ENCODE measurements at places on chromosomes 4 and X.

- DNase-seq = no peak
These were observed 160.1 kb downstream of the COX18 start for GRCh38 chr4:72909461-72909860.

- no peak for DNase-seq
These were observed 9.5 kb downstream of the GALNT7 start for GRCh38 chr4:173178144-173178543.

DNA sequence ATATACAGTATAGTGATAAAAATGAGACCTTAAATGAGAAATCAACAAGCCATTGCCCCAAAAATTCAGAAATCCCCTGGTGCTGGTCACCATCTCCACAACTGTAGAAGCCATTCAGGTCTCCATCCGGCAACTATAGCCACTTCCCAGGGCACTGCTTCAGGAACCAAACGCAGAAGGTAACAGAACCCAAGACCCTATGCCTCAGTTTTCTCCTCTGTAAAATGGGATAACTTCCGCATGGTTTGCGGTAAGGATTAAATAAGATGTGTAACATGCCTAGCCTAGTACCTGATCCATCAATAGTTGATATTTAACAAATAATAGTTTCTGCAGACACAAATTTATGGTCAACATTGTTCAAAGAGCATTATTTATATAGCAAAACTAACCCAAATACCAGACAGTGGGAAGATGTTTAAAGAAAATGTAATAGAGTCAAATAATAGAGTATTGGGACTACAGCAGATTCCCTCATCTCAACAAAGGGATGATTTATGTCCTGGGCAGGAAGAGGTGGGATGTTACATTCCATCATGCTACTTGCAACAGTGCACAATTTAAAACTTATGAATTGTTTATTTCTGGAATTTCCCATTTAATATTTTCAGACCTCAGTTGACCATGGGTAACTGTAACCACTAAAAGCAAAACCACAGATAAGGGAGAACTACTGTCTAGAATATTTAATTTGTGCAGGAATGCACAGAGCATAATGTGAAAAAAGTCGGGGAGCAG is 30.0 kb downstream of the IRF2 start:
- DNase-seq = peak; percentile 74

DNA sequence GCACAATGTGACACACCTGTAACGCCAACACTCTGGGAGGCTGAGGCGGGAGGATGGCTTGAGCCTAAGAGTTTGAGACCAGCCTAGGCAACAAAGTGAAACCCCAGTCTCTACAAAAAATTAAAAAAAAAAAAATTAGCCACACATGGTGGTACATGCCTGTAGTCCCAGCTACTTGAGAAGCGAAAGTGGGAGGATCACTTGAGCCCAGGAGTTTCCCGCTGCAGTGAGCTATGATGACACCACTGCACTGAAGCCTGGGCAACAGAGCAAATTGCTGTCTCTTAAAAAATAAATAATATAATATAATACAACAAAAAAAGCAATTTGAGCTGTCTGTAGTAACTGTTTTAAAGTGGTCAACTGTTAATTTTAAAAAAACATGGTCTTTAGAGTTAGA is 13.2 kb downstream of the SPOCK3 start:
- no peak for DNase-seq

DNA sequence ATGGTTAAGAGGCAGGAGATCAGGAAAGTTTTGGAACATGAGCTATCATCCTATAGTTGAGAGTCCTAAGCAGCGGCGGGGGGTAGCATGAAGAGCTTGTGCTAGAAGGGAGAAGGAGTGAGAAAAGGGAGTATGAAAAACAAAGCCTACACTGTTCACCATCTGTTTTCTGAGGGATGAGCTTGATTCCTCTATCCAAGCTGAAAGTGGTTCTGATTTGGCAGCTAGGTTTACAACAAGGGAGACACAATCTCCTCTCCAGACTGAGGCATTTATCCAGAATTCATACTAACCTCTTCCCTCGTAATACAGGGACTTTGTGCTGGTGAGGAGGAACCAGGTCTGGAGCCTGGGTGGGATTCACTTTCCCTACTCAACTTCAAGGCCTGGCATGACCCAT is 23.5 kb downstream of the TSC22D3 start:
- DNase-seq = no peak

GRCh38 chrX:87582453-87582852 is 64.9 kb downstream of the KLHL4 start:
- DNase-seq = no peak

DNA sequence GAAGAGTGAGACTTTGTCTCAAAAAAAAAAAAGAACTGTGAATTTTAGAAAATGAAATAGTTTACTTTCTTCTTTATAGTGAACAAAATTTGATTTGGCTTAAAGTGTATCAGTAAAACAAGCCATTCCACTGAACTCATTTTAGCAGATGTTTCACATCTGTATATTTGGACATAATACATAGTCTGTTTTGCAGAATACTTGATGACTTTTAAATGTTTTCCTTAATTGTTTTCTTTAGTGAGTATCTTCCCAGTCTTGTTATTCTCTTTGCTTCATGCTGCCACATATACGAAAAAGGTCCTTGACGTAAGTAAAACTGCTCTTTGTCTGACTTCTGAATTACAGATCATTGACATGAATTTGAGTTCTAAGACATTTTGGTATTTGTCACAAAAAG is 8.3 kb downstream of the TMEM33 start:
- no peak for DNase-seq

DNA sequence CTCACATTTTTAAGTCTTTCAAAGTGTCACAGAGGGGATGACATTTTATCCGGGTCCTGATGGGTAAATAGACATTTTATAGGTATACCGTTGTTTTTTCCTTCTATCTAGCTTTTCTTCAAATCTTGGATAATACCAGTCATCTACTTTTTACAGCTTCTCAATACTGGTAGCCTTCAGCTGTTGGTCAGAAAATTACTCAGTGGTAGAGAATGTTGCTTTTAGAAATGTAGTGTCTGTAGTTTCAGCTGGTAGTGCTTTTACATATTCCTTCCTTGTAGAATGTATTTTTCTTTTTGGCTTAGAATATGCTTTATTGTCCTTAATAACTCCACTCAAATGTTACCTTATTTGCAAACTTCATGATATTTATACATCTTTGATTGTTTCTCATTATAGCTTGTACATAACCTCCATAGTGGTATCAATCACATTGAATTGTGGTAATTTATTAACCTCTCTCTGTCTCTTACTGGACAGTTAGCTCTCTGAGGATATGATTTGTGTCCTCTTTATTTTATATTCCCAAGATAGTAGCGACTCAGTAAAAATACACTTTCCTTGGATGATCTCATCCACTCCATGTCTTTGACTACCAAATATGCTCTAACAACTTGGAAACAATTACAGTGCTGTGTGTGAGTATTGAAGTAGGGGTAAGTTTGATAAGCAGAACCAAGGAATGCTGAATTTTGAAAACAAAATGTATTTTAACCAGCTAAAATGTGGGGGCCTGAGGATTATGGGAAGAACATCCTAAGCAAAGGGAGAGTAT is 53.8 kb downstream of the RAP1GDS1 start:
- peak; percentile 9 for DNase-seq

- no peak for DNase-seq
These were observed 75.2 kb upstream of the PRKX start for GRCh38 chrX:3788494-3789233.

GRCh38 chrX:120452131-120452530 is 17.0 kb downstream of the LAMP2 start:
- DNase-seq = peak; percentile 26

GRCh38 chr4:86981789-86982188 is 47.0 kb downstream of the AFF1 start:
- no peak for DNase-seq

DNA sequence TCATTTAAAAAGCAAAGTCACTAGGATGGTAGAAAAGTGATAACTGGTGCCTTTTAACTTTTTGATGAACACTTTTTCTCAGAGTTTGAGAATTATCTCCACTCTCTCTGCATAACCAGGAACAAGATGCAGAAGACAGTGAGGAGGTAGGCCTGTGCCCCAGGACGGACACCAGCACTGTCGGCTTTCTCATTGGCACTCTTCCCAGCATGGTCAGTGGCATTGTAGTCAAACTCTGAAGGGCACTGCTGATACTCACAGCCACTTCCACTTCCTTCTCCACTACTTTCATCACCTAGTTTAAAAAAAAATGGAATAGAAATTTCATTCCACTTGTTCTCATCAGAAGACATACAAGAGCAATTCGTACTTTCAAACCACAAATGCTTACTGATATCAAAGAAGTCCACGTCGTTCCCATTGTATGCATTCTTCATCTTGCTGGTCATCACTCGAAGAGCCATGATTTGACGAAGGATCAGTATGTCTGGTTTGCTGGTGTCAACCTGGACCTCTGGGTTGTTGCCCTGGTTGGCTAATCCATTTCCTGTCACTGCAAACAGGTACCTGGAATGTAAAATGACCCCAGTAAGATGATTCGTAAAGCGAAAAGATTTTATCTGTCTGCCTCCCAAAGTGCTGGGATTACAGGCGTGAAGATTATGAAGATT is 84.8 kb upstream of the TFDP3 start:
- DNase-seq = no peak

DNA sequence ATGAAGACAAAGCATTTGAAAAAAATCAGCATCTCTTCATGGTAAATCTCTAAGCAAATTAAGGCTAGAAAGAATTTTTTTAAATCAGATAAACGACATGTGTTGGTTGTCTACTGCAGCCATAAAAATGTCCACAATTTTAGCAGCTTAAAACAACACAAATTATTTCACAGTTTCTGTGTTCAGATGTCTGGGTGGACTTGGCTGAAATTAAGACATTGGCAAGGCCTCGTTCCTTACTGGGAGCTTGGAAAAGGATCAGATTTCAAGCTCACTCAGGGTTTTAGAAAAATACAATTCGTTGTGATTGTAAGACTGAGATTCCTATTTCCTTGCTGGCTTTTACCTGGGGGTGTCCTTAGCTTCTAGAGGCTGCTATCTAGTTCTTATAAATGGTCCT is 1470.6 kb downstream of the PCDH19 start:
- no peak for DNase-seq

- no peak for DNase-seq
These were observed 56.6 kb upstream of the FAM47B start for GRCh38 chrX:34886011-34886410.

DNA sequence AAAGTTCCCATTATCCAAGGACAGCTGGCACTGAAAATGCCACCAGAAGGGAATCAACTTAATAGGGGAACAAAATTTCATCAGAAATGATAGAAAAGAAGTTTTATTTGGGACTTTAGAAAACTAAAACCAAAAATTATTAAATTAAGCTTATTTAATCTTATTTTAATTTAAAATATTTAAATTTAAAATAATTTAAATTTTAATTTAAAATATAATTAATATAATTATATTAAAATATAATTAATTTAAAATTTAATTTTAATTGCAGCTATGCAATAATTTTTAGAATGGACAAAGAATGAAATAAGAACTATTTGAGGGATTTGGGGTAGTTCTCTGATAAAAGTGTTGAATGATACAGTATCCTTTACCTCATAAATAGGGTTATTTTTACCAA is 10.2 kb upstream of the VAMP7 start:
- DNase-seq = no peak

- no peak for DNase-seq
These were observed 1947.6 kb upstream of the IGFBP7 start for GRCh38 chr4:59057804-59058203.

DNA sequence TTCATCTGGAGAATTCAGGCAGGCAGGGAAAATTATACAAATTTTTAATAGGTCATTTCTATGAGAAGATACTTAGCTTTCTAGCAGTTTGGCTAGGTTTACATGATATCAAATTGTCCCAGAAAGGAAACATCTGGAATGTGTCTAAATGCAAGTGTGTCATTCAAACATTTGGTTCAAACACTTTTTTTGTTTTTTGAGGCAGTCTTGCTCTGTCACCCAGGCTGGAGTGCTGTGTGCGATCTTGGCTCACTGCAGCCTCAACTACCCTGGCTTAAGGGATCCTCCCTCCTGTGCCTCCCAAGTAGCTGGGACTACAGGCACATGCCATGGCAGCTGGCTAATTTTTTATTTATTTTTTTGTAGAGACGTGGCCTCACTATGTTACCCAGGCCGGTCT is 31.6 kb downstream of the SPARCL1 start:
- DNase-seq = no peak

DNA sequence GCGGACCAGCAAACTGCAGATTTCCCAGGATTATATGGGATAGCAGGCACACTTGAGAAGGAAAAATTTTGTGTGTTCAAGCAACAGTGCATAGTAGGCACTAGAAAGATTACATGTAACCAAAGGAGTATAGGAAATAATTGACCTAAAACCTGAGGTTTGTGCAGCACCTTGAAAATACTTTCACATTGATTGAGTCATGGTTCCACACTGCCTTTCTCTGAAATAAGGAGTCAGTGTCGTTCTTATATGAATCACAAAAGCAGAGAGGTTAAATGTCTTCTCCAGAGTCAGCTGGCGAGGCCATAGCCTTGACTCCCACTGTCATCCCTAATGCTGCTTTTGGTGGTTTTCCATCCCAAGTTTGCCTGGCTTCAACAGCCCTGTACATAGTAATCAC is 138.9 kb downstream of the SOWAHB start:
- DNase-seq = no peak

- no peak for DNase-seq
These were observed 590.7 kb downstream of the BCOR start for GRCh38 chrX:39507034-39507433.

GRCh38 chr4:121741751-121742150 is 23.2 kb downstream of the SMIM43 start:
- no peak for DNase-seq

DNA sequence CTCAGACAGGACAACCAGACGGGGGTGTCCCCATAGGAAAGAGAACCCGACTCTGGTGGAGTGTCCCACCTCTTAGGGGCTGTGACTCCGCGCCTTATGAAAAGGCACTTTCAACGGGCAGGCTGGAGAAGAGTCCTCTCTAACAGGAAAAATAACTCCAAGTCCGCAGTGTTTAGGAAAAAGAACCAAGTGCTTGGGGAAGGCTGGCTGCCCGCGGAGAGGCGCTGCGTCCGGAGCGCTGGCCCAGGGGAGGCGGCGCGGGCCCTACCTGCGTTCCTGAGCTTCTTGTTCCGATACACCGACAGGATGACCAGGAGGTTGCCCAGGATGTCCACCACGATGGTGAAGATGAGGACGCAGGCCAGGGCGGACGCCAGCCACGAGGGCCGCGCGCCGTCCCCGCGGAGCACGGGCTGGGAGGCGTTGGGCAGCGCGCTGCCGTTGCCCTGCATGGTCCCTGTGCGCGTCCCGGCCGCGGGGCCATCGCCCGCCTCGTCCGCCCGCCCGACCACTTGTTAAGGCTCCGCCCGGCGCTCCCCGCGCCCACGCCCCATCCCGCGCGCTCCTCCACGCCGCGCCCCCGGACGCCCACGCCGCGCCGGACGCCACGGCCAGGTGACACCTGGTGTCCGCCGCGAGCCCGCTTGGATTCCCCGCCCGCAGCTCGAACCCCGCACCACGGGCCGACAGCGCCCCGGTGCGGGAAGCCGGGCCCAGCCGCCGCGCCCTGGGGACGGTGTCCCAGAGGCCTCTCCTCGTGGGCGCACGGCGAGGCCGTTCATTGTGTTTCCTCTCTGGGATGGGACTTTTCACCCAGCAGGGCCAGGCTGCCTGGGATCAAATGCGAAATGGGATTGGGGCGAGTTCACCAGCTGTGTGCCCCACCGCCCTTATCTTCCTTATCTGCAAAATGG is at the start of gene MTNR1A:
Gene MTNR1A, minus strand, starts transcription at position 654 of the 914 bp plus-strand sequence. Its CDS starts 202 bp downstream, at position 452.
- DNase-seq = peak; percentile 32

GRCh38 chr4:72390409-72390808 is 178.6 kb downstream of the ADAMTS3 start:
- peak; percentile 28 for DNase-seq
